ENCODE measurements at places on chromosomes 5 and 9. TPM values are rescaled to one million over a fixed set of nuclear protein-coding genes. Genes with fewer than 3 reads are reported as not detected.
A peak's percentile ranks its signal among the peaks of the same experiment; 100 is the strongest.

GRCh38 chr5:57817924-57818323 is 335.3 kb upstream of the ACTBL2 start:
- no peaks in the 10 kb centered on the region for H3K36me3 ChIP-seq
- H3K4me3 ChIP-seq: no peak overlapping the region
- H3K27me3 ChIP-seq: no peaks in the 10 kb centered on the region

DNA sequence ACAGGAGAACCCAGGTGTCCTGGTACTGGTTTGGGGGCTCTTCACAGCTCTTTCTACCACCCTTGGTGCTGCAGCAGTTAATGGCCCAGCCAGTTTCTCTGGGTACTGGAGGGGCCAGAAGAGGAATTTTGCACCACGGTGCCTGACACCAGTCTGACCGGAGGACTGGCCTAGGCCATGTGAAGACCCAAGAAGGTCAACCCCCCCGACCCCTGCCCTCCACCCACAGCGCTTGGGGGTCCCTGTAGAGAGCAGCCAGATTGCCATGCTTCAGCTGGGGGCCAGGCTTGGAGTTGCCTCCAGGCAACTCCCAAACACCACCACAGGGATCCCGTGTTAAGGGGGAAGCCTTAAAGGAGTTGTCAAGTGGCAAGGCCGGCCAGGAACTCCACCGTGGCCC is 6.2 kb downstream of the ARSI start:
- peaks cover 11% of the 10 kb centered on the region for H3K27me3 ChIP-seq
- H3K4me3 ChIP-seq: no peak overlapping the region
- DNase-seq: no peak
- no peaks in the 10 kb centered on the region for H3K4me1 ChIP-seq

DNA sequence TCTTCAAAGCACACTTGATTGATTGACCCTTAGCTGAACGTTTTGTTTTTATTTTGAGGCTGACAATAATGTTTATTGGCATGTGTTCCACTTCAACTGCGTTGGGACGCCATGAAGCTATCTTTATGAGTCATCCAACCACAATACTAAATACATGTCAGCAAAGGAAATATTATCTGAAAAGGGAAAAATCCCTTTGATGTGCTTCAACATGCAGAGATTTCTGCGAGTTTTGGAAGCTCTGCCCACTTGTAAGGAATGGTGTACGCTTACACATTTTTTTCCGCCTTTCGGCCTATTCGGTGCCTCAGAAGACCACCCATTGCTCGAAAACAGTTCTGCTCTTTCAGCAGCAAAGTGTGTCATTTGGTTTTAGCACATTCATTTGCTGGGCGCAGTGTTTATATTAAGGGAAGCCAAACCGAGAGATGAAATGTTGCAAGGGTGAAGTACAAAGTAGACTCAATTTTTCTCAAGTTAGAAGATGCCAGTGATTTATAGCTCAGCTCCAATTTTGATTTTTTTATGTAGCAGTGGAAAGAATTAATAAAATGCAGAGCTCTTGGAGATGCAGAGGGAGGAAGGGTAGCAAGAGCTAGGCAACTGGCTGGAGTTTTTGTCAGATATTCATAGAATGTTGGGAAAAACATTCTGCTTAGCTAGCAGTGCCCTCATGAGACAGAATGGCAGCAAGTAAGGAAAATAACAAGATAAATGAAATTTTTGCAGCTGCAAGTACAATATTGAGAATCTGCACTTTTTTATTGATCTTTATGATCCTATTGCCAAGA is 68.9 kb downstream of the PRDM6 start:
- H3K36me3 ChIP-seq: no peaks in the 10 kb centered on the region
- no peak overlapping the region for H3K4me3 ChIP-seq
- H3K27ac ChIP-seq: no peak overlapping the region
- DNase-seq: no peak
- no peaks in the 10 kb centered on the region for H3K27me3 ChIP-seq

- DNase-seq: no peak
- no peaks in the 10 kb centered on the region for H3K27me3 ChIP-seq
- H3K36me3 ChIP-seq: no peaks in the 10 kb centered on the region
- no peaks in the 10 kb centered on the region for H3K4me1 ChIP-seq
- H3K27ac ChIP-seq: no peak overlapping the region
- H3K4me3 ChIP-seq: no peak overlapping the region
Observed at GRCh38 chr5:76497065-76497460, 94.0 kb downstream of the IQGAP2 start.

- no peaks in the 10 kb centered on the region for H3K27me3 ChIP-seq
- H3K36me3 ChIP-seq: no peaks in the 10 kb centered on the region
- H3K4me1 ChIP-seq: peaks cover 6% of the 10 kb centered on the region
- DNase-seq: no peak
- no peak overlapping the region for H3K4me3 ChIP-seq
Observed at GRCh38 chr5:124927735-124928134, 181.3 kb upstream of the ZNF608 start.

GRCh38 chr5:90871391-90871991 is 312.9 kb downstream of the ADGRV1 start:
- H3K27ac ChIP-seq: no peak overlapping the region
- H3K4me3 ChIP-seq: no peak overlapping the region
- no peaks in the 10 kb centered on the region for H3K27me3 ChIP-seq
- H3K36me3 ChIP-seq: no peaks in the 10 kb centered on the region
- no peak for DNase-seq

DNA sequence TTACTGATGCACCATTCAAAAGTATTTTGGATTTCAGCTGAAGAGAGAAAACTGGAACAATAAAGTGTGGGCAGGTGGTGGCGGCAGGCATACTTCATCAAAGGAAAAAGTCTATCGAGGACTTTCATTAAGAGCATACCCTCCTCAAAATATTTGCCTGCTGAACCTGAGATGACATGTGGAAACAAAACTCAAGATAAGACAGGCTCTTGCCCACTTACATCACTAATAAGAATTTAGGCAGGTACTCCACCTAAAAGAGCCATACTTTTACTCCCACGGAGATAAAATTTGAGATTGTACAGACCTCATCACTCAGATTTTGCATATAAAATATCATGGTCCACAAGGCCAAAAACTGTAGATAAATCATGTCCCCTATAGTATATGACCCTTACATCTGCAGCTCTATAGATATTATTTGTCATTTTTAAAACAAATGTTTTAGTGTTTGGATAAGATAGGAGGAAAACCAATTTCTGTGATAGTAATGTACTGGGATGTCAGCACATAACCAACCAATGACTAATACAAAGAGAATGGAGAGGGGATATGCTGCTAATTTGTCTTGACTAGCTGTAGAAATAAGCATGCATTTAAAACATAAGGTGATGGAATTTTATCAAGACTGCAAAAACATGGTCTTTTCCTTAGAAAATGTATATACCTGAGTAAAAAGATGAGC is 730.6 kb upstream of the ZNF608 start:
- no peak overlapping the region for H3K4me3 ChIP-seq
- no peak overlapping the region for H3K27ac ChIP-seq
- no peaks in the 10 kb centered on the region for H3K27me3 ChIP-seq
- no peaks in the 10 kb centered on the region for H3K4me1 ChIP-seq
- no peak for DNase-seq

DNA sequence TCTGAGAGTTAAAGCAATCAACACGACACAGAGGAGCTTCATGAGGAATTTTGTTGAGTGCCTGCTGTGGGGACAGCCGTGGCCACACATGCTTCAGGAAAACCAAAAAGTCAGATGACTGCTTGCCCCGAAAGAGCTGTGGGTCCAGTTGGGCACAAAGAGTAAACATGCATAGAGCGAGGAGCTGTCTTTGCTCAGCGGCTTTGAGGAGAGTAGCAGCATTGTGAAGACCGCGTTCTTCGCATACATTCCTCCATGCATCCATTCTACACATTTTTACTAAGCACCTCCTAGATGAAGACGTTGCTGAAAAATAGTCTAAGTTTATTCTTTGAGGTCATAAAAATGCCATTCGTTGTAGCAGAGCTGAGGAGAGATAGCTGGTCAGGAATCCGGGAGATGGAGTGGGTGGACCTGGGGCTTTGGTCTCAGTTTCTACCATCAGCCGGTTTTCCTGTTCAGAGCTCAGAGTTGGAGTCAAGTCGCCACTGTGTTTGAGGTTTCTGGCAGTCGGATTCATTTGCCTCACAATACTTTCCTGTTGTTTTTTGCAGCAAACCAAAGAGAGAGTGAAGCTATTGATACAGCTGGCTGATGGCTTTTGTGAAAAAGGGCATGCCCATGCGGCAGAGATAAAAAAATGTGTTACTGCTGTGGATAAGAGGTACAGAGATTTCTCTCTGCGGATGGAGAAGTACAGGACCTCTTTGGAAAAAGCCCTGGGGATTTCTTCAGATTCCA is 194.5 kb upstream of the OTULINL start:
- no peaks in the 10 kb centered on the region for H3K27me3 ChIP-seq
- no peak overlapping the region for H3K27ac ChIP-seq
- H3K36me3 ChIP-seq: peaks cover 92% of the 10 kb centered on the region
- no peaks in the 10 kb centered on the region for H3K4me1 ChIP-seq
- DNase-seq: no peak

DNA sequence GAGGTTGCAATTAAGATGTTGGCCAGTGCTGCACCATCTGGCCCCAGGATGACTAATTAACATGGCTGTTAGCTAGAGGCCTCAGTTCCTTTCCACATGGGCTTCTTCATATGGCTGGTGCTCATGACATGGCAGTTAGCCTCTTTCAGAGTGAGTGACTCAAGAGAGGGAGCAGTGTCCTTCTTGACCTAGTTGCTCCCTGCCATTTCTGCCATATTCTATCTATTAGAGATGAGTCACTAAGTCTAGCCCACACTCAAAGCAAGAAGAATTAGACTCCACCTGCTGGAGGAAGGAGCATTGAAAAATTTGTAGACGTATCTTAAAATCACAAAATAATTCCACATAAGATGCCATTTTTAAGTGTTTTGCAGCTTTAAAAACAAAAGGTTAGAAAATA is 651.2 kb upstream of the CCNG1 start:
- no peaks in the 10 kb centered on the region for H3K27me3 ChIP-seq
- no peaks in the 10 kb centered on the region for H3K36me3 ChIP-seq
- no peak overlapping the region for H3K4me3 ChIP-seq
- no peak overlapping the region for H3K27ac ChIP-seq
- no peaks in the 10 kb centered on the region for H3K4me1 ChIP-seq
- DNase-seq: no peak

DNA sequence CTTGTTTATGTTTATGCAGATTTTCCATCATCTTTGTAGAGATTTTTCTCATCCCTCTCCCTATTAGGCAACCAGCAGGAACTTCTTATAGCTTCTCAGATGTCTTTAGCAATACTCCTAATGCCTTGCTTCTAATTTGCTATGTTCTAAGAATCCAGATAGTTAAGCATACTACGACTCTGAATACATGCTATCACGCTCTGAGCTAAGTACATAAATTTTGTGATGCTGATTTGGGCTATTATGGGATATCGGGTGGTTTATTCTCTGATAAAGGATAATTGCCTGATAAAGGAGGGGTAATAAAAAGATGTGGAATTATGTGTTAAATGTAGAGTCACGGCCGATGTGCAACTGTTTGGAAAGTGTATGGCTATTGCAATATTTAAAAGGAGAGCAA is 6.5 kb upstream of the FBXL7 start:
- H3K27ac ChIP-seq: no peak overlapping the region
- no peak overlapping the region for H3K4me3 ChIP-seq
- H3K36me3 ChIP-seq: no peaks in the 10 kb centered on the region
- H3K4me1 ChIP-seq: no peaks in the 10 kb centered on the region
- no peak for DNase-seq

DNA sequence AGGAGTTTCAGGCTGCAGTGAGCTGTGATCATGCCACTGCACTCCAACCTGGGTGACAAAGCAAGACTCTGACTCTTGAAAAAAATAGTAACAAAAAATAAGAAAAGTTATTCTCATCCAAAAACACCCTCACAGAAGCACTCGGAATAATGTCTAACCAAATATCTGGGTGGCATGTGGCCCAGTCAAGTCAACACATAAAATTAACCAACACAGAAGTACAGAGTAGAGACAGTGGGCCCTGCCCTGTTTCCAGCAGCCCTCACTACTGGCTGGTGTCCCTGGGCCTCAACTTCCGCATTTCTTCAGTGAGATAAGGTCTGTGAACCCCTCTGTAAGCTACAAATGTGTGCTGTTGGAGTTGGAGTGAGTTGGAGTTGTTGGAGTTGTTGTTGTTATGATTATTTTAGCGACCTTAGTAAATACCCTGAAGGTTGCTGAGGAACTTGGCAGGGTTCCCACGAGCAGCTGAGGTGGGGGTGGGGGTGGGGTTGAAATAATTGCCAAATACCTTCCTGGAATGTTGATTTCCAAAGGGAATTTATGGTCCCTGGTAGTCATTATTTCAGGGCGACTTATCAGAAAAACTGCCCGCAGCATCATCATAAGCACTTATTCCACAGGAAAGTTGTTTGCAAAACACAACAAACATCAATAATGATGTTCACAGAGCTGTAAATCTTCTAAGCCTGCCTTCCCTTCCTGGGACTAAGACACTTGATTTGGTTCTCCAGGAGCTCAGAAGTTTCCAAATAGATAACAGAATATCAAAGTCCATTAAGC is 30.2 kb downstream of the C5orf15 start:
- DNase-seq: peak; percentile 35
- peaks cover 87% of the 10 kb centered on the region for H3K4me1 ChIP-seq
- no peaks in the 10 kb centered on the region for H3K27me3 ChIP-seq
- no peaks in the 10 kb centered on the region for H3K36me3 ChIP-seq

GRCh38 chr5:135375040-135375793 is 23.8 kb downstream of the MACROH2A1 start:
- H3K27me3 ChIP-seq: no peaks in the 10 kb centered on the region
- DNase-seq: no peak
- H3K4me3 ChIP-seq: no peak overlapping the region
- H3K27ac ChIP-seq: no peak overlapping the region
- peaks cover 4% of the 10 kb centered on the region for H3K4me1 ChIP-seq

DNA sequence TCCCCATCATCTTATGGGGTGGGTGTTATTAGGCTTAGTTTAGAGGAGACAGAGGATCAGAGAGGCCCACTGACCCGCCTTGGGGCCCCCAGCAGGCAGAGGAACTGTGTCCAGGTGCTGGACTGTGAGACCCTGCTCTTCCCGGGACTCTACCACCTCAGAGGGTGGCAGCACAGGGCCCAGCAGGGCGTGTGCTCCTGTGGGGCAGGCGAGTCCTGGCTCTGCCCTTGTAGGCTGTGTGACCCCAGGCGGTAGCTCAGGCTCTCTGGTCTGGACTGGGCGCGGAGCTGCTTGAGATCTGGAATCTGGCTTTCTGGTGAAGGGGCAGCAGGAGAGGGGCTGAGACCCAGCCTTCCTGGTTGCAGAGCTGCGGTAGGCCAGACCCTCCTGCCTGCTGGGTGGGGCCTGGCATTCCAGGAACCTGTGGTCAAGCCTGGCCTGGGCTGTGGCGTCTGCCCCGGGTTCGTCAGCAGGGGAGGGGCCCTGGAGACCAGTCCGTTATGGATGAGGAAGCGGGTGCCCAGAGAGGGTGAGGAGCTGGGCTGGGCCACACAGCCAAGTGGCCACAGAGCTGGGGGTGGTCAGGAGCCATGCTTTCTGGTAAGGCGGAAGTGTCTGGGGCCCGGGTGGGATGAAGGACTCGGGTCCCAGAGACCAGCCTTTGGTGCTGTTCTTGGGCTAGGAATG is 46.5 kb downstream of the RXRA start:
- peaks cover 13% of the 10 kb centered on the region for H3K4me1 ChIP-seq
- no peaks in the 10 kb centered on the region for H3K36me3 ChIP-seq
- DNase-seq: no peak
- no peak overlapping the region for H3K27ac ChIP-seq

GRCh38 chr9:18766989-18767550 is 265.9 kb downstream of the SAXO1 start:
- no peaks in the 10 kb centered on the region for H3K4me1 ChIP-seq
- H3K4me3 ChIP-seq: no peak overlapping the region
- no peak overlapping the region for H3K27ac ChIP-seq
- DNase-seq: no peak
- H3K27me3 ChIP-seq: no peaks in the 10 kb centered on the region

- H3K4me1 ChIP-seq: peaks cover 13% of the 10 kb centered on the region
- H3K27ac ChIP-seq: no peak overlapping the region
- no peaks in the 10 kb centered on the region for H3K36me3 ChIP-seq
- H3K27me3 ChIP-seq: no peaks in the 10 kb centered on the region
Observed at GRCh38 chr5:107383414-107383813, 287.3 kb downstream of the EFNA5 start.

Gene NR2F1-AS1
- total RNA-seq: not detected

Gene GRM6
- not detected for total RNA-seq

Gene CBY3
- not detected for total RNA-seq
